ENCODE measurements at places on chromosomes 5 and 9. TPM values are rescaled to one million over a fixed set of nuclear protein-coding genes. Genes with fewer than 3 reads are reported as not detected.

Gene ADRB2
- total RNA-seq = 5.7 TPM

- no peak for DNase-seq
These were observed 19.0 kb downstream of the STOM start for GRCh38 chr9:121350993-121351561.

DNA sequence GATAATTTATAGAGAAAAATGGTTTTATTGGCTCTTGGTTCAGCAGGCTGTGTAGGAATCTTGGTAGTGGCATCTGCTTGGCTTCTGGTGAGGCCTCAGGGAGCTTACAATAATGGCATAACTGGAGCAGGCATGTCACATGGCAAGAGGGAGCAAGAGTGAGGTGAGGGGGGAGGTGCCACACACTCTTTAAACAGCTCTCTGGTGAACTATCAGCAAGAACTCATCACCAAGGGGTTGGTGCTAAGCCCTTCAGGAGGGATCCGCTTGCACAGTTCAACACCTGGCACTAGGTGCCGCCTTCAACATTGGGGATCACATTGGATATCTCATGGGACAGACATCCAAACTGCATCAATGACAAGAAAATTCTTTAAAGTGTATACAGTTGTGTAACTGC, 10.5 kb downstream of the GPBP1 start:
- no peak for DNase-seq

DNA sequence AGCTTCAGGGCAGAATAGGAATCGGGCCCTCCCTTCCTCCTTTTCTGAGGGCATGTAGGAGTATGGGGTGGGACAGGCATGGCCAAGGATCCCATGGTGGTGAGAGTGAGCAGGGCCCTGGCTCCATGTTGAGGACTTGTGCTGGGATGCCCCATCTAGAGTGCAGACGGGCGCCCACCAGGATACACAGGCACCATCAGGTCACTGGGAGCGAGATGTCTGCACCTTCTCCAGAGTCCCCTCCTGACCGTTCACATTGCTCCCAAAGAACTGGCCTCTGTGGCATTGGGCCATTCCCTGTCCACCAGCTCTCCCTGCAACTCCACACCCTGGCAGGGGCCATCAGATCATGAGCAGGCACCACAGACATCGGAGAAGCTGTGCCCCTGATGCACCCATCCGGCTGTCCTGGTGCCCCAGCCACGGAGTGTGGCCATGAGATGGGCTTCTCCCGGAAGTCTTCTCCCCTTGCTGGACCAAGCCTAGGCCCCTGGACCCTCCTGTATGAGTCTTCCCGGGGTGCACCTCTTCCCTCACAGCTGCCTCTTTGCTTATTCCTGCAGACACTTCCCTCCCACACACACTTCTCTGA, 195.0 kb downstream of the IRX2 start:
- DNase-seq = no peak

DNA sequence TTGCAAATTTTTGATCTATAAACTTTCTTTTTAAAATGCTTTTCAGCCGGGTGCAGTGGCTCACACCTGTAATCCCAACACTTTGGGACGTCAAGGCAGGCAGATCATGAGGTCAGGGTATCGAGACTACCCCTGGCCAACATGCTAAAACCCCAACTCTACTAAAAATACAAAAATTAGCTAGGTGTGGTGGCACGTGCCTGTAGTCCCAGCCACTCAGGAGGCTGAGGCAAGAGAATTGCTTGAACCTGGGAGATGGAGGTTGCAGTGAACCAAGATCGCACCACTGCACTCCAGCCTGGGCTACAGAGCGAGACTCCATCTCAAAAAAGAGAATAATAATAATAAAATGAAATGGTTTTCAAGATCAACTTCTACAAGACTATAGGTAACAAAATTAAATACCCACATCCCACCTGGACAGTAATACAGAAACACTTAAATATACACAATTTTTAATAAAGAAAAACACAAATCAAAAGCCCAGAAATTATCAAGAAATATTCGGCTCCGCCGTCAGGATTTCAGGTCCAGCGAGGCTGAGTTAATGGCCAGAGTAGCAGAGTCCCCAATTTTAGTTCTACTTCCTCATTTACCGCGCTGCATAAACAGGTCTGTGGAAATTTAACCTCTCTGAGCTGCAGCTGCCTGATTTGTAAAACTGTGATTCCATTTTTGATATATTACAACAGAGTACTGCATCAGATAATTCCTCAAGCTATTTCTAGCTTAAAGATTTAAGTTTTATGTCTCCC, 4.0 kb downstream of the TUT7 start:
- no peak for DNase-seq

DNA sequence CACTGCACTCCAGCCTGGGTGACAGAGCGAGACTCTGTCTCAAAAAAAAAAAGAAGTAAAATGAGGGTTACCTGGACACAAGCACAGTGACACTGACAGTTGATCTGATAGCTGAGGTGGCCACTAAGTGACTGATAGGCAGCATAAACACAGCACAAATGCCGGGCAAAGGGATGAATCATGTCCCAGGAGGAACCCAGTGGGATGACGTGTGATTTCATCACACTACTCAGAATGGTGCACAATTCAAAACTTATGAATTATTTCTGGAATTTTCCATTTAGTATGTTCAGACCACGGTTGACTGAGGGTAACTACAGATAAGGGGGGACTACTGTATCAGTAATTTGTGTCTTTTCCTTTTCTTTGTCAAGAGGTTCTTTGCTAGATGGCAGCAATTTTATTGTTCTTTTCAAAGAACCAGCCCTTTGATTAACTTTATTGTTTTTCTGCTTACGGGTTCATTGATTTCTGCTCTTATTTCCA, 34.3 kb upstream of the RNF130 start:
- DNase-seq = no peak

Gene PTGDS
- 21.4 TPM for total RNA-seq

All from T-helper 17 cell (primary cell).